Activated CD8-positive, alpha-beta T cell treated with anti-CD3 and anti-CD28 coated beads, Interleukin-2, amount 10 ng/mL, durations not matched to agents 7 days and 5 days (primary cell): ENCODE measurements at places on chromosomes 7 and 10. TPM values are rescaled to one million over a fixed set of nuclear protein-coding genes. Genes with fewer than 3 reads are reported as not detected.

DNA sequence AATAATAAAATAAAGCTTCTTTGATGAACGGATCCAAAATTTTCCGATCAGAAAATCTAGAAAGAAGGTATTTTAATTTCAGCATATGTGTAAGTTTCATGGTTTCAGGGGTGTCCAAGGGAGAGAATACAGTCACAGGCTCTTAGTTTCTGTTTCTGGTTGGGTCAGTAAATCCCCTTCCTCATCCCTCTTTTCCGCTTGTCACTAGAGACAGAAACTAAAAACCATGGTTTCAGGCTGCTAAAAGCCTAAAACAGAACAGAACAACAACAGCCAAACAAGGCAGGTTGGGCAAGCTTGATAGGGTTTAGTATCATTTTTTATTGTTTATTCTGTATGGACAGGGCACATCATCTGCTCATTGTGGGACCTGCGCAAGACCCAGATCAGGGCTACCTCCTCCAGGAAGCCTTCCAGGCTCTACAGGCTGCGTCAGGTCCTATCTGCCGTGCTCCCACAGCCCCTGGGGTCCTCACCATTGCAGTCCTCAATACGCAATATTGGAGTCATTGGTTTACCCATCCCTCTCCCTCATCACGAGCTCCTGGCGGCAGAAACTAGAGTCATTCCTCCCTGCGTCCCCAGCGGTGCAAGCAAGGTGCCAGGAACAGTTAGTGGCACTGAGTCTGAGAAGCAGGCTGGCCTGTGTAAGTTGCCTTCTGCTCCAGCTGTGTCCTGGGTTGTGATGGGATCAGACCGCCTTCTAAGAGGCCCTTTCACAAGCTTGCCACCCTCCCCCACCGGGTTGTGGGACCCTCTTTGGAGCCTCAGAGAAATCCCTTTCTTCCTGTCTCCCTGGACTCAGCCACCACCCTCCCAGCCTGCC is 70.2 kb upstream of the CUX1 start:
- no peak overlapping the region for H3K4me3 ChIP-seq
- H3K27ac ChIP-seq, result peak overlapping the region; percentile 66
- H3K27me3 ChIP-seq, result no peaks in the 10 kb centered on the region
- H3K4me1 ChIP-seq, result peaks cover 36% of the 10 kb centered on the region

DNA sequence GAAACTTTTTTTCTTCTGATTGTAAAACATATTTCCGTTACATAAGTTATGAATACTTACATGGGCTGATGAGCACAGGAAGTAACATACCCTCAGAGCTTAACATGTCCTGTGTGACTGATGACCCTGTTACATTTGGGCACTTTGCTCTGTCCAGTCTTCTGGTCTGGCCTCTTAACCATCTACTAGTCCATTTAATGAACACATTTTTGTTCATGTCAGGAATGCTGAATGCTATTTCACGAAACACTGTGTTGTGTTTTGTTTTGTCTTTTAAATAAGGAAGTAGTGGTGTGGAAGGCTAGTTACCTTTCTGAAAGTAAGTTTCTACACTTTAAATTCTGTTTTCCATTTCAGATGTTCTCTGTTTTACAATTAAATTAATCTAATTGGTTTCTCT is 77.7 kb downstream of the RBM33 start:
- H3K4me1 ChIP-seq, result peaks cover 16% of the 10 kb centered on the region
- no peak for DNase-seq
- H3K27me3 ChIP-seq, result no peaks in the 10 kb centered on the region
- H3K27ac ChIP-seq, result peak overlapping the region; percentile 56
- no peak overlapping the region for H3K4me3 ChIP-seq
- H3K36me3 ChIP-seq, result peaks cover 35% of the 10 kb centered on the region

- no peaks in the 10 kb centered on the region for H3K4me1 ChIP-seq
- H3K27ac ChIP-seq, result no peak overlapping the region
- no peak for DNase-seq
- H3K36me3 ChIP-seq, result no peaks in the 10 kb centered on the region
These were observed 123.9 kb upstream of the TCF7L2 start for GRCh38 chr10:112826018-112826697.

DNA sequence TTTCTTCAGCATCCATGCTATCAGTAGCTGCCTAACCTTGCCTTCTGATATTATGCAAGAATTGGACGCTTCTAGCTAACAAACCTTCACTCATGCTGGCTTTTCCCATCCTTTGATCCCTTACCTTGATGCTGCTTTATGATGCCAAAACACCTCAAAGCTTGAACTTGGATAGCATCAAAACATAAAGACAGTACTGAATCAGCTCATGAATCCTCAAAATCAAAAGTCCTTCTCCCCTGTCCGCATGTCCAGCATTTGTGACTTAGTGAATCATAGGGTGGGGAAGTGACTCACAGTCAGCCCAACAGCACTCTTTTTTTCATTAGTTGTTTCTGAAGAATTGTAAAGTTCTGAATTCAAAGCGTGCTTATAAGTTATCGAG is 89.5 kb upstream of the PIK3CG start:
- no peaks in the 10 kb centered on the region for H3K4me1 ChIP-seq
- no peaks in the 10 kb centered on the region for H3K36me3 ChIP-seq
- DNase-seq, result no peak

GRCh38 chr7:40715053-40715430 is 580.2 kb downstream of the SUGCT start:
- no peak for DNase-seq
- H3K36me3 ChIP-seq, result peaks cover 6% of the 10 kb centered on the region
- H3K4me3 ChIP-seq, result no peak overlapping the region
- no peak overlapping the region for H3K27ac ChIP-seq
- peaks cover 7% of the 10 kb centered on the region for H3K27me3 ChIP-seq

GRCh38 chr10:31148951-31149350 is 117.3 kb upstream of the ZNF438 start:
- no peaks in the 10 kb centered on the region for H3K36me3 ChIP-seq
- H3K27me3 ChIP-seq, result no peaks in the 10 kb centered on the region
- DNase-seq, result no peak
- peaks cover 21% of the 10 kb centered on the region for H3K4me1 ChIP-seq
- H3K27ac ChIP-seq, result no peak overlapping the region

DNA sequence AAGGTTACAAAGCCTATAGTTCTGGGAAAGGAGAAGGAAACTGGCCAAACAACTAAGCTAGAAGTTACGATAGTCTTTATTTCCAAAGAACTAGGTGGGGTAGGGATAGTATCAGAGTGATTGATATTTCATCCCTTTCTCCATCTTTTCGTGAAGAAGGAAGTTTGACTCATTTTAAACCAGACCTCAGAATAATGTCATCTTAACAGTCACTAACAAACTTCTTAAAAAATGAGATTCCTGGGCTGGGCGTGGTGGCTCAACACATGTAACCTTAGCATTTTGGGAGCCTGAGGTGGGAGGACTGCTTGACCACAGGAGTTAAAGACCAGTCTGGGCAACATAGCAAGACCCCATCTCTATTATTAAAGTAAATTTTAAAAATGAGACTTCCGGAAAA is 69.4 kb downstream of the ARL4A start:
- DNase-seq, result no peak
- H3K27ac ChIP-seq, result no peak overlapping the region
- H3K4me3 ChIP-seq, result no peak overlapping the region
- H3K36me3 ChIP-seq, result no peaks in the 10 kb centered on the region

The CFAP69 gene
- total RNA-seq, result not detected

The OR13A1 gene
- total RNA-seq, result not detected

The UCN3 gene
- total RNA-seq, result not detected
